Activated T-cell treated with anti-CD3 and anti-CD28 coated beads for 1 hour (primary cell): ENCODE measurements at places on chromosomes 2 and 18.

GRCh38 chr2:209986415-209986814, 16.0 kb upstream of the RPE start:
- no peak for DNase-seq

- no peak for DNase-seq
These were observed 19.6 kb upstream of the IL37 start for GRCh38 chr2:112891385-112891831.

DNA sequence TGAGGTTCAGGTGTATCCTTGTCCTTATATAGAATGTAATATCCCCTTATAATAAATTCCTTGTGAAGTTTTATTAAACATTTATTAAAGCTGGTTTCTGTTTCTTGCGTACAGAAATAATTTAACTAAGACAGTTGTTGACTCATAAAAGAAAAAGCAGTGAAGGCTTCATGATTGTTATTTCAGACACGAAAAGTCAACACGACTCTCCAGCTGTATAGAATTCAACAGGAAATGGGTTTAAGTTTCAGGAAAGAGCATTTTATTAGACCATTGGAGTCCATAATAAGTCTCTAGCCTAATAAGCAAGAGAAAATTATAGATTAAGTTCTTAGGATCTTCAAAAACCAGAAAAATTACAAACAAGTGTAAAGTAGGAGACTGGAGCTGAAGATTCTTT, 62.2 kb downstream of the KCNE4 start:
- DNase-seq = no peak

DNA sequence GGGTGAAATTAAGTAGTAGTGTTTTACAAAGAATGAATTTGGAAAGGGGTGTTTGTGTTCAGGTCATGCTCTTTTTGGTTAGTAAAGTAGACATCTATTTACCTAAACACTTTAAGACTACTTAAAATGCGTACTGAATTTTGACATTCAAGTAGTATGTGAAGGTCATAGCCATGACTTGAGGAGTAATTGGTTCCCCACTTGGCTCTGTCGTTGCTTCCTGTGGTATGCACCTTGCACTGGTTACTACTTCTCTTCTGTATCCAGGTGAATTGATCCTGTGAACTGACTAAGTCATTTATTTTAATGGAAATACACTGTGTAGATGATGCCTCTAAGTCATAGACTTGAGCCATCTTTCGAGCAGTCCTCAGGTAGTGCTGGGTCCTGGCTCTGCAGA, 97.9 kb downstream of the ITGB1BP1 start:
- no peak for DNase-seq

GRCh38 chr2:185472574-185472973, 266.0 kb upstream of the FSIP2 start:
- no peak for DNase-seq

DNA sequence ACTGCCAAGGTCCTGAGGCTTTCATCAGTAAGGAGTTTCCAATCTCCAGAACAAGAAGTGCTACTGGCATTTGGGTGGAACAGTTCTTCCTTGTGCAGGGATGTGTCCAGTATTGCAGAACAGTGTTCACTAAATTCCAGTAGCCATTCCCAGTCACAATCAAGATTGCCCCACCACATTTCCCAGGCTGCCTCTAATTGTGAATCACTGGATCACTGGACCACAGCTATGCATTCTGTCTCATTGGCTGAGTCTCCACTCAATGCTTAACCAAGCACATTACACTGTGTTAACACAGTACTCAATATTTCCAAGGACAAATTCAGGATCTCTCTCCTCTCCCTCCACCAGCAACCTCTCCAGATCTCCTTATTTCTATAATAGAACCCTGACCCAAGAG, 160.2 kb upstream of the CCDC150 start:
- no peak for DNase-seq

GRCh38 chr2:98515250-98515991, 70.8 kb downstream of the INPP4A start:
- no peak for DNase-seq

DNA sequence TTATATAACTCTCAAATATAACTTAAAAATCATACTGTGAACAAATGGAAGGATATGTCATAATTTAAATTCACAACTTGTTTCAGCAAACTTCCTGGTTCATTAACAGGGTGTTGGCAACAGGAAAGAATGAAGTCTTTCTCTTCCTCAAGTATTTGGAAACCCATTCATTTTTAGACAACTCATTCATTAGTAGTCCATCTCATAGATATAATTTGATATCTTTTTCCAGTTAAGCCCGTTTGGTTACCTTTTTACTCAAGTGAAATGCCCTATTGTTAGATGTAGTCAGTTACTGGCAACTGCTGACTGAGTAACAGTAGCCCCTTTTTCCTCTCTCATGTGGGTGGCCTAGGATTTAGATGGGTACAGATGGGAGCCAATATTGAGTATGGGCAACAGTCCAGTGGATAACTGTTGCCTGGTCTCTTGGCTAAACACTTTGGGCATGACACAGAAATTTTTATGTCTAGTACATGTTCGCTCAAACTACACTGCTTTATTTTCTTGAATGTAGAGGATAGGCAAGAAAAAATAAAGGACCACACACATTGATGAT, 4.6 kb upstream of the UGP2 start:
- no peak for DNase-seq

DNA sequence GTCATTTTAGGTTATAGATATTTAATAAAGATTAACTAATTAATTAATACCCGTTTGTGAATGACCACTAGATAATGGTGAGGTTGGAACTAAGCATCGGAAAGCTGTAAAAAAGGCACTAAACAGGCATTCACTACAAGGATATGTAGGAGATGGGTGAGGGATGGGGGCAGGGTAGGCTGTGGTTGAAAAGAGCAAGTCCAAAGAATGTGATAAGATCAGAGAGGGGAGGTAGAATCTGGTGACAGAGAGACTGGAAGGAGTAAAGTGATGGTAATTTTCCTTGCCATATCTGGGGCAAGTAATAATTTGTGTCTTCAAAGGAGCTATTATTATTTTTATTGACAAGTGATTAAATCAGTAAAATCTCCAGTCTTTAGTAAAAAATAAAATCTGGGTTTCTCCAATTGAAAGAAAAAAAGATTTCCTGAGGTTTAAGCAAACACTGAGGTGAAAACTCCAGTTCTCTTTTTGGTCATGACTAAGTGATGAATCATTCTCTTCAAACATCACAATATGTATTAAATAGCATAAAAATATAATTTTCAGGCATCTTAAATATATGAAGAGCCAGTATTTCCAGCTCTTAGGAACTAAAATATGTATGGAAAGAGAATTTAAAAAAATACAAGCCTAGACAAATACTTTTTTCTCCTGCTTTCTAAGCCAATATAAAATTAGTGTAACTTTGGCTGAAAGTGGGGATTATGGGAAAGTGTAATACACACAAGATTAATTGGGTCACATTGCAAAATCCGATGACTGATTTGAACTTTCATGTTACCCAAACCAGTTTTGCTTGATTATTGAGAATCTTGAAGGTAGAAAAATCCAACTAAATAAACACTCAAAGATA, 259.1 kb upstream of the RBMS1 start:
- DNase-seq = no peak

DNA sequence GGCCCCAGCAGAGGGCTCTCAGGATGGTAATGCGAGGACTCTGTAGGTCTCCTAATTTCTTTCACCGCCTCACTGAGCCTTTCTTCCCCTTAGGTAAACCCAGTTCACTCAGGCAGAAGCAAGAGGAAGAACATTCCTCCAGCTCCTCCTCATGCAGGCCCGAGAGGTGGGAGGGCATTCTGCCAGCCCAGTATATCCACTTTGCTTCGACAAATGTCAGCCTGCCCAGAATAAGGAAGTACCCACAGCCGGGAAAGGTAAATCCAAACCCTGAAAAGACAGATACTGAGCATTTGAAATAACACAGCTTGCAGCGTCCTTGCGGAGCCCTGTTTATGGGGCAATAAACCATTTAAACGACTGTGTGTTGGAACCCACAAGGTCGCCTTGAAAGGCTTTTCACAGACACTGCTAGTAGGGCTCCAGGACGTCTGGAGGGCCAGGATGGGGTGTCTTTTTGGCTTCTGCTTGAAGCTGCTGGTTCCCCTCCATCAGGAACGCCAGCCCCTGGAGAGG, 63.0 kb upstream of the STPG4 start:
- no peak for DNase-seq

GRCh38 chr2:23603581-23603980, 218.6 kb downstream of the KLHL29 start:
- no peak for DNase-seq

GRCh38 chr18:62914871-62915392, 199.6 kb downstream of the PHLPP1 start:
- no peak for DNase-seq

GRCh38 chr2:71786291-71787107, 333.1 kb downstream of the DYSF start:
- no peak for DNase-seq

- no peak for DNase-seq
These were observed 39.1 kb downstream of the CYRIA start for GRCh38 chr2:16626497-16626896.

- no peak for DNase-seq
These were observed 48.6 kb downstream of the LINC00305 start for GRCh38 chr18:64100116-64100922.

GRCh38 chr2:85410584-85411404, 628 bp upstream of the CAPG start:
- DNase-seq = no peak

- no peak for DNase-seq
These were observed 546.6 kb upstream of the CDH2 start for GRCh38 chr18:28723506-28723905.

DNA sequence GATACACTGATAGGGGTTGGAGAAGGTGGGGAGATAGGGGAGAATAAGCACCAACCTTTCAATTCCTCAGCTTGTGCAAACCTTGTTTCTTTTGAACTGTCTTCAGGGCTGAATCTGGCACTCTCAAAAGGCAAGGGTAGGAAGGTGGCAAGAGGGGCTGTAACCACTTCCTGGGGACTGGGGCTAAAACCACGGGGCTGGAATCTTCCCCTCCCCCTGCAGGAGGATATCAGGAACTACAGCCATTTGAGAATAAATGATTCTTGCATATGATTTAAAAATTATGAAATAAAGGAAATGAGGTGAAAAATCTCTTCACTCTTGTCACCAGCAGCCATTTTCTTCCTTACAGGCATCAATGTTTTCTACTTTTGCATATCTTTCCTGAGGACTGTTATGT, 50.8 kb downstream of the ATOH8 start:
- no peak for DNase-seq

GRCh38 chr2:29834624-29835023, 86.8 kb downstream of the ALK start:
- DNase-seq = no peak

GRCh38 chr2:45439788-45440773, 171.0 kb downstream of the SRBD1 start:
- no peak for DNase-seq

GRCh38 chr2:202032846-202033316, 774 bp upstream of the FZD7 start:
- peak; percentile 9 for DNase-seq

- no peak for DNase-seq
These were observed 23.7 kb upstream of the MSGN1 start for GRCh38 chr2:17792515-17792914.

- DNase-seq = no peak
These were observed 71.0 kb downstream of the SPIRE1 start for GRCh38 chr18:12586956-12587355.

GRCh38 chr18:4847056-4847455, 350.0 kb downstream of the AKAIN1 start:
- DNase-seq = no peak

DNA sequence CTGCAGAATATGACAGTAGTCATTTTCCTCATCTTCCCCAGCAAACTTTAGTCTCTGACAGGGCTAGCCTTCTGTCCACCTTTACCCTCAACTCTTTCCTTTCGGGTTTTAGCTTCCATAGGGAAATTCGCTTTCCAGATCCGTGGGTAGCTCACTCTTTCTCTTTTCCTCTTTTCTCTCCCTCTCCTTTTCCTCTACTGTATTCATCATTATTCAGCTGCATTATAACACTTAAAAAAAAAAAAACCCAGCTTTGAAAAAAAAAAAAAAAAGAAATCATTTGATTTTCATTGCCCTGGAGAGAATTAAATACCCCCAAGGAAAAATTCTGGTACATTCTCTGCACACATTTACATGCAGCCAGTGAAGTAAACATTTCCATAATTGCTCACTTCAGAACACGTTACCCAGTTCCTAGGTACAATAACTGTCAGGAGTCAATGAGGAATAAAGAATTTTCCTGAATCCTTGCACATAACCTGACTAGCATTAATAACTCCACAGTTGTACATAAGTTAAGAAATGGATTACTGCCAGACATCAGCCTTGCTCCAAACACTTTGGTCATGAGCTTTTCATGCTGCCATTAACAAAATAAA, 63.5 kb downstream of the ZNF521 start:
- DNase-seq = no peak

- no peak for DNase-seq
These were observed 113.3 kb downstream of the KIAA1328 start for GRCh38 chr18:36942264-36942663.

DNA sequence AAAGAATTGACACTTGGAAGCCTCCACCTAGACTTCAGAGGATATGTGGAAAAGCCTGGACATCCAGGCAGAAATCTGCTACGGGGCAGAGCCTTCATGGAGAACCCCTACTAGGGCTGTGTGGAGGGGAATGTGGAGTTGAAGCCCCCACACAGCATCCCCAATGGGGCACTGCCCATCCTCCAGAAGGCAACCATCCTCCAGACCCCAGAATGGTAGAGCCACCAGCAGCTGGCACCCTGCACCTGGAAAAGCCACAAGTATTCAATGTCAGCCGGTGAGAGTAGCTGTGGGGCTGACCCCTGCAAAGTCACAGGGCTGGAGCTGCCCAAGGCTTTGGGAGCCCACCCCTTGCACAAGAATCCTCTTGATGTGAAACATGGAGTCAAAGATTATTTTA, 53.6 kb upstream of the SNTG2 start:
- DNase-seq = no peak

DNA sequence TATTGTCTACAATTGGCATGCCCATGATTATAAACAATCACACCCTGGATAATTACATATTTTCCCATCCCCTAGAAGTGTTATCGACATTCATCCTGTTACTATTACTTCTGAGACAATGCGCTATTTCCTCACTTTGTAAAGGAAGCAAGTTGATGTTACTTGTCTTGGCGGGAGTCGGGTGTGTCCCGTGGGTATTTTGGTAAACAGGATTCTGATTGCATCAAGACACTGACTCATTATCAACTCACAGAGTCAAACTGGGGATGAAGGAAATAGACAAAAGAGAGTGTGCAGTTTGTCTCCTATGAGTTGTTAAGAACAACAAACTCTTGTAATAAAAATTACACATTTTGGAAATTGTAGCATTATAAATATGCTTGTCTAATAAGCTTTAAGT, 142.7 kb downstream of the GALR1 start:
- DNase-seq = no peak

- no peak for DNase-seq
These were observed 1.0 kb downstream of the PLEKHB2 start for GRCh38 chr2:131105950-131106801.

- no peak for DNase-seq
These were observed 9.2 kb upstream of the ZFAND2B start for GRCh38 chr2:219197388-219197787.

- no peak for DNase-seq
These were observed 34.3 kb downstream of the MSH2 start for GRCh38 chr2:47437287-47437686.
